Iris pigment epithelial cell (primary cell): ENCODE measurements at places on chromosomes 2 and 18.

DNA sequence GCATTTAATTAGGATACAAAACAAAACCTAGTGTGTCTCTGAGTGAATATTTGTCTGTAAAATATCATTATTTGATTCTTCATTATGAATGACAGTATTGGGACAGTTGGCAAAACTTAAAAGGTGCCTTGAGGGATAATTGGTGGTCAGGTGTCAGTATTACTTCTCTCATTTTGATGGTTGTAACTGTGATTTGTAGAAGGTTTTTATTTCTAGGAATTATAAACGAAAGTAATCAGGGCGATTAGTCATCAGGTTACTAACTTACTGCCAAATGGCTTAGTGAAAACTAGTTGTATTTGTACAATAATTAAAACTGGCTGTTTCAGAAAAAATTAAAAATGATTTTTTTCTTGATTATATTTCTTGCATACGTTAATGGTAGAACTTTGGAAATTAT lies 117.6 kb downstream of the BIRC6 start:
- DNase-seq, result peak; percentile 9

GRCh38 chr2:217065012-217065290 lies 205.1 kb upstream of the TNP1 start:
- peak; percentile 42 for DNase-seq

- DNase-seq, result no peak
Measured at GRCh38 chr2:198756166-198756565, 701.6 kb downstream of the SATB2 start.

DNA sequence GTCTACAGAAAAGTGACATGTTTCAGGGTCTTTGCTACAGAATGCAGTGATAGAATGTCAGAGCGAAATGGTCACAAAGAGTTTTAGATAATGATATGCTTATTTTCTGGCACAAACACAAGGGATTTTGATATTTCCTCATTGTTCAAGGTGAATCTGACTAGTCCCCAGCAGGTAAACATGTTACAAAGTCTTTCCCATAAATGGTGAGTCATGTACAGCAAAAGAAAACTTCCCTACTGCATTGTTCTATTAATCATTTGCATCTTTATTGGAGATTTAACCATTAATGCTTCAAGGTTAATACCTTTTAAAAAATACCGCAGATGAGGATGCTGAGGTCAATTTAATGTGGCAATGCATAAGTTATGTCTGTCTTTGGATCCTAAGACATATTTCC lies 19.1 kb upstream of the TRIB2 start:
- no peak for DNase-seq

DNA sequence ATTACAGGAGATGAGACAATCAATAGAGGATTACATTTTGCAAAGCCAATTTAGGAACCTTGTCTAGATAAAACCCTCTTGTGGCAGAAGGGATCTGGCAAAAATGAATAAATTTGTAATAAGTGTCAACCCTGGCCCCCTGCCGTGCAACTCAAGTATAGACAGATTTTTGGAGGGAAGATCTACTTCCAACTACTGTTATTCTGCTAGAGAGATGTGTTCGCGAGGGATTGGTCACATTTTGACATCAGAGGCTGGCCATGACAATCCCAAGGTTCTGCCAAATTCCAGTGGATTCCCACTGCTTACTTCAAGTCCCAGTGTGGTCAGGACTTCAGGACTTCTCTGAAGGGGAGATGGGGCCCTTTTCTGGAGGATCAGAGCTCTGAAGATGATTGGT lies 192.6 kb downstream of the SH3RF3 start:
- no peak for DNase-seq

DNA sequence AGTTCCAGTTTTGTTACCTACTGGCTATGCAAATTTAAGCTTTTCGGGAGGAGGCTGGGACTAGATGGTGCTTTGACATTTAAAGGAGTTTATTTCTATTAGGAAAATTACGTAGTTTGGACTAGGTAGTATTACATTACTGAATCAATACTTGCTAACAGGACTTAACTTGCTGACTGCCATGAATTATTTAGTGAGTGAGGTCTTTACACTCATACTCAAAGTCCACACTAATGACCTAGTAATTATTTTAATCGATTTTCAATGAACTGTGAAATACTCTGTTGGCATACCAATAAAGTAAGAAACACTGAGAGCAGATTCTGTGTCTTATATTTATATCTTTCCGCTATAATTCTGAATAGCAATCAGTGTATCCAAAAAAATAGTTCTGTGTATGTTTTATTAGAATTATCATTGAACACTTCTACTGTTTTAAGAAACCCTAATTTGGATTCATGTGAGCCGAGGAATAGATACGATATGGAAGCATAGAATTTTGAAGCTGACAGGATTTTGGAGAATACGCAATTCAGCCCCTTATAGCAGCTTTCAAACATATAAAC lies 55.0 kb downstream of the CHST9 start:
- no peak for DNase-seq

GRCh38 chr2:8421658-8422449 lies 260.0 kb upstream of the ID2 start:
- no peak for DNase-seq

- DNase-seq, result no peak
Measured at GRCh38 chr18:48348739-48349138, 60.4 kb downstream of the ZBTB7C start.

DNA sequence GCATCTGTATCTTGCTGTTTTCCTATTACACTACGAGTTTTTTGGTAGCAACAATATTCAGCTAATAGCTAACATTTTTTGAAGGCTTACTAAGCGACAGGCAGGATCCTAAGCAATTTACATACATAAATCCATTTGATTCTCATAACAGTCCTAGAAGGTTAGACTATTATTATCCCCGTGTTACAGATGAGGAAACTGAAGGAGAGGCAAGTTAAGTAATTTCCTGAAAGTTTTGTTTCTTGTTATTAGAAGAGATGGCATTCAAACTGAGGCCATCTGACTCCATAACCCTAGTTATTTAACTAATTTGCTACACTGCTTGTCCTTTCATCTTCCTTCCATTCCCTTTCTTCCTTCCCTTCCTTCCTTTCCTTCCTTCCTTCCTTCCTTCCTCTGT lies 68.2 kb downstream of the PDE1A start:
- DNase-seq, result peak; percentile 10

GRCh38 chr2:189583227-189584198 lies 2.9 kb upstream of the SLC40A1 start:
- no peak for DNase-seq

GRCh38 chr2:50466685-50467084 lies 565.2 kb downstream of the NRXN1 start:
- DNase-seq, result no peak

GRCh38 chr2:14941151-14941631 lies 308.7 kb downstream of the LRATD1 start:
- no peak for DNase-seq

- DNase-seq, result no peak
Measured at GRCh38 chr2:20562540-20563225, 88.2 kb downstream of the HS1BP3 start.

DNA sequence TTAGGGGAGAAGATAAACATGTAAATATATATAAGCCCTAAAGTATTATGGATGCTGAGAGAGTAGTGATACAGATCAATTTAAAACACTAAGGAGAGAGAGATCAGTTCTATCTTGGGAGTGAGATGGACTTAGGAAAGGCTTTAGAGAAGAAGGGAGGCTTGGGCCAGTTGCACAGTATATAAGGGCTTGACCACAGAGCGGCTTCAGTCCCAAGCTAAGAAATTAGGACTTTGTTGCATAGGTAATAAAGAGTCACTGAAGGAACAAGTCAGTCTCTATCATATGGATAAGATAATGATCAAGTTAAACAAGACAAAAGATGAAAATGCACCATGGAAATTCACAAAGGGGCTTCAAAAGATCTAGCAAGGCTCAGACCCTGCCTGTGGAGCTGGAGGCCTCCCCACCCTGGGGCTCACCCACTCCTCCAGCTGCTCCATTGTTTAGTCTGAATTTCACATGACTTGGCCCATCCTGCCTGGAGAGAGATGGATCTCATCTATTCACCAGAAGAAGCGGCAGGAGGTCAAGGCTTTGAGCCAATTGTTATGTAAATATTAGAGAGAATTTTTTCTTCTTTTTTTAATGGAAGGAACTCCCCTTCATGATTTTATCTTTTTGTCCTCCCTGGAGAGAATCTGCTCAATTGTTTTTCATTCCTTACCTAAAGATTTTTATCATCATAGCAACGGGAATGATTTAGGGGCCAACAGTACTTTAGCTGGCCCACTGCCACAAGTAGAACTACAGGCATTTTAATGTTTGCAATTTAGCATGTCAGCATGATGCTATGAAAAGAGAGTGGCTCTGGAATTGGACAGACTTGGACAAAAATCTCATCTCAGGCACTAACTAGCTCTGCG lies 44.0 kb downstream of the GYPC start:
- peak; percentile 23 for DNase-seq

DNA sequence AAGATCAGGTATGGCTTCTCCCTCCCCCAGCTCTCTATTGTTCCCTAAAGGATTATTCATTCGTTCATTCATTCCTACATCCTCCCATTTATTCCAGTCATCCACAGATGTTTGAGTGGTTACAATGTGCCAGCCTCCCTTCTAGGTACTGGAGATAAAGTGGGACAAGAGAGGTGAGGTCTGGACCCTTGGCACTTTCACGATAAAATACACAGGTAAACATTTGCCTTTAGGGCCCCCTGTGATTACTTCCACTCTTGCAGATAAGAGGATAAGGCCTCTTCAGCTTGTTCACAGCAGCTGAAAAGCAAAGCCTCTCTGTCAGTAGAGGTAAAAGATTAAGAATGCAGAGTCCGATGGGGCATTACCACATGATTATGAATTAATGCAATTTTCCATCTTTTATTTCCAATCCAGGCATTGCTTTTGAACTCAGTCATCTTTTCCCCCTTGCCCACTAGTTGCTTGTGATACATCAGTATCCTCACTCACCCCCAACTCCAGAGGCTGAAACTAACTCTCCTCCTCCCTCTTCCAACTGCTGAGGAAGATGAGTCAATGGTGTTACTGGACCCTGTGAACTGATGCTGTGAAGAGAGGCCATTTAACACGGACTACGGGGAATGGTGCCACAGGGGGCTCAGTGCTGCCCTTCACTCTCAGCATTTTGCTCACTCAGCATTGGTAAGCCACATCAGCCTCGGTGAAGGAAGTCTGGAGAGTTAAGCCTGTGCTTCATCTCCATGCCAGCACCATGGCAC lies 1.1 kb upstream of the DPP4 start:
- DNase-seq, result peak; percentile 81

DNA sequence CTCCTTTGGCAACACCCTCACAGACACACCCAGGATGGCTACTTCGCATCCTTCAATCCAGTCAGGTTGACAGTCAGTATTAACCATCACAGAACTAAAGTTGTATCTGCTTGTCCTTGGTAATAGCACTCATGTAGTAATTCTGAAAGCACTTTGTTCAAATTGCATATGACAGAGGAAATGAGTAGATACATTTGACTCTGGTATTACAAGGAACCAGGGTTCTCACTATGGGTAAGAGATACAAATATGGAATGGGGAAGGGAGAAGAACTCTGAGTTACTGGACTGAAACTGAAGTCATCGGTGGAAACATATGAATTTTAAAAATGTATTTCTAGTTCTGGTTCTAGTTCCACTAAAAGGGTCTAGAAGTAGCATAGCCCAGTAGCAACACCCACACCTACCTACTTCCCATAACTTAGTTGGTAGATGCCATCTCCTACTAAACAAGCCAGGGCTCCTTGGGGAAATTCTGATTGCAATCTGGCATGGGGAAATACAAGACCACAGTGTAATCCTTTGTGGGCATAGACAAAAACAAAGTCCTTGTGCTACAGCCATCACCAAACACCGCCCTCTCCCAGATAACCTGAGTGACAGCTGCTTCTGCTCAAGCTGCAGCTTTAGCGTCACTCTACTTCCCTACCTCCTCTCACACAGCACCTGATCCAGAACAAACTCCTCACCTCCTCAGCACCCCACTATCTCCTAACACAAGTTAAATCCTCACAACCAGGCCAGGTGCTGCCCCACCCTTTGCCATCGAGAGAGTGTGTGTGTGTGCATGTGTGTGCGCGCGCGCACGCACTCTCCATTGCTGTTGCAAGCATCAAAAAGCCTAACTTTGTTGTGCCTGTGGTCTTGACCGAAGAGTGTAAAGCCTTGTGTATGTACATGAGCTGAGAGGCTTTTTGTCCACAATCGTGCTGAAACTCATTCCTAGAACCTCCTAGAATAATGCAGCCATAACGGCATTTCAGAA lies 31.4 kb upstream of the CD226 start:
- no peak for DNase-seq

DNA sequence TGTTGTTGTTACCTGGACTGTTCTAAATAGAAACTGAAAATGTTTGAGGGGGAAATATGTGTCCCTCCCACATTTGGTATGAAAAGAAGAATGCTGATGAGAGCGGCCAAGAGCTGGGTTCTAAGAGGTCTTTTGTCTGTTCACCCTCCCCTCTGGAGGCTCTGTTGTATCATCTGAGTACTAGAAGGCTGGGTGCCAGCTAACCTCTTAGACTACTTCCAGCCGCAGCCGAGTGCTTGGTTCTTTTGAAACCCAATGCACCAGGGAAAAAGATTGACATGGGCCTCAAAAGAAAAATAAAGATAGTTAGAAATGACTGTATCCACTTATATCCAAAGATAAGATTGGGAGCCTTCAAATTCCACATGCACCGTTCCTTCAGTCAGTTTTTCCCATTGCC lies 255.9 kb downstream of the TXNL1 start:
- DNase-seq, result no peak

DNA sequence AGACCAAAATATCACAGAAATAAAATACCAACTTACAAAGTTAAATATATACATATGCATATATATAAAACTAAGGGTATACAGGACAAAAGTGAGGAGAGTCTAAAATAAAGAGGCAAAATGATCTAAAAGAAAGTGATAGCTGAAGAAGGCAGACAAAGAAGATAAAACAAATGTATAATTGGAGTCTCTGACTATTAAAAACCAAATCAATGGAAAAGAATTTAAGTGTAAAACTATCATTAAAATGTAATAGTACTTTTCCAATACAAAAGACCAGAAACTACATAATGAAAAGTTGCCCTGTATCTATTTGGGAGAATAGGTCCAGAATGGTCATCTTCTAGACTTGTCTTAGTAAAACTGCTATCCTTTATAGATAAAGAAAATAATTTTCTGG lies 267.4 kb upstream of the KLHL14 start:
- no peak for DNase-seq

DNA sequence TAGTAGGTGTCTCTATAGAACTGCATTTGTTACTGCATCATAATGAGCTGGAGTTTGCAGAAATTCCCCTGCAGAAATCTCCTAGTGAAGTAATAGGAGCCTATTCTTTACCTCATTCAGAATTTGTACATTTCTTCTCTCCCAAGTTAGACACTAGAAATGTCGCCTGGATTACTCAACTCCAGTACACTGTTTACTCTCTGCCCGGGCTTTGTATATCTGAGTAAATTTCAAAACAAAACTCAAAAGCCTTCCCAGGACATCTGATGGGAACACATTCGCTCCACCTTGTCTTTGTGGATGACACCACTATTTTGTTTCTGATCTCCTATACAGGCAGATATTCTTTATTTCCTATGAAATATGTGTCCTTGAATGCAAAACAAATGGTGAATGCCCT lies 76.8 kb downstream of the POU3F3 start:
- DNase-seq, result no peak

DNA sequence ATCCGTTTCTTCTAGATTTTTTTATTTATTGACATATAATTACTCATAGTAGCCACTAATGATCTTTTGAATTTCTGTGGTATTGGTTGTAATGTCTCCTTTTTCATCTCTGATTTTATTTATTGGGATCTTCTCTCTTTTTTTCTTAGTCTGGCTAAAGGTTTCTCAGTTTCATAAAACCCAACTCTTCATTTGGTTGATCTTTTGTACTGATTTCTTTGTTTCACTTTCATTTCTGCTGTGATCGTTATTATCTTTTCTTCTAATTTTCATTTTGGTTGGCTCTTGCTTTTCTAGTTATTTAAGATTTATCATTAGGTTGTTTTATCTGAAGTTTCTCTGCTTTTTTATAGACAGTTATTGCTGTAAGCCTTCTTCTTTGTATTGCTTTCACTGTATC lies 463.6 kb upstream of the CRIM1 start:
- DNase-seq, result no peak
